ENCODE measurements at places on chromosomes 1 and 21.
A peak's percentile ranks its signal among the peaks of the same experiment; 100 is the strongest.

GRCh38 chr1:43853161-43853921 is 80.3 kb upstream of the ARTN start:
- no peak for DNase-seq

DNA sequence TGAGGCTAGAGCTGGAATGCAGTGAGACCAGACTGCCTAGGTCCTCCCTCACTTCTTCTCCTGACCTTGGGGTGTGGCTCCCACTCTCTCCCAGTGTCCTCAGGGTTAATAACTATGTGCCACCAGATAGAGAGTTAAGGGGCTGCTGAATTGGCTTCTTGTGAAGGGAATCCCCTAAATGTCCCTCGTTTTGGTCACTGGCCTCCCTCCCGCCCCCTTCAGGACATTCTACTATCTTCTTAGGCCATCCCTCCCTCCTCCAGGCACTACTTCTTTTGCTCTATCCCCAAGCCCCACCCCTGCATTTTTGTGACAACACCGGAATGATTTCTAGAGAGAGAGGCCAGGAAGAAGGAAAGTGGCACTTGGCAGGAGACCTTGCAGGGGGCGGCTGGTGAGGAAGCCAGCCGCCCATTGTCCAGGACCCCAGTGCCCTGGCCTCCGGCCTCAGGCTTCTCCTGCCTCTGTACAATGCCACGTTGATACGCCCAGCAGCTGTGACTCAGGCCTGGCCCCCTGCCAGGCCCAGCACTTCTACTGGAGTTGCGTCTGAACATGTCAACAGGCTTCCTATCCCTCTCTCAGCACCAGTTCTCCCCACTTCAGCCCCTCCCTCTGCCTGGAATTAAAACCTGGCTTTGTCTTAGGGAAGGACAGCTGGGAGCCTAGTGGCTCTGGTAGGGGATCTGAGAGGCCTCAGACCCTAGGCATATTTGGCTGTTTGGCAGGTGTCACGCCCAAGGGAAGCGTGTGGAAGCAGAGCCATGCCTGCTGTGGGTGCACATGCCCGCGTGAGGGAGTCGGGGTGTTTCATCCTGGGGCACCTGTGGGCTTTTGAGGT is 9.1 kb downstream of the LMNA start:
- peak; percentile 97 for DNase-seq

GRCh38 chr1:87190402-87190801 is 138.3 kb upstream of the LMO4 start:
- no peak for DNase-seq

DNA sequence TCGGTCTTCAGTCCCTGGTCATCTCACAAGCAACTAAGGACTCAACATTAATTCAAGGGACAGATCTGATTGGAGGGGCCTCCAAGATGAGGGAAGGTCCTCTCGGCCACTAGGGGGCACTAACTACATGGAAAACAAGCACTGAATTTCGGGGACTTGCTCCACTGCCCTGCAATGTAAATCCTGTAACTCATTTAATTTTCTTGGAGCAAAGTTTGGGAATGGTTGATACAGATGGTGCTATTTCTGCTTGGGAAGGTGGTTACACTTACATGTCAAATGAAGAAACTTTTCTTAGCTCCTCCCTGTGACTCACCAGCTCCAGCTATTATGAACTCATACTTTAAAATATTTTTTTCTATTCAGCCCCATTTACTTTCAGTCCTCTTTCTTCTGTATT is 97.4 kb upstream of the KCNJ15 start:
- peak; percentile 70 for DNase-seq

GRCh38 chr1:87437663-87438295 is 109.1 kb downstream of the LMO4 start:
- DNase-seq: no peak

DNA sequence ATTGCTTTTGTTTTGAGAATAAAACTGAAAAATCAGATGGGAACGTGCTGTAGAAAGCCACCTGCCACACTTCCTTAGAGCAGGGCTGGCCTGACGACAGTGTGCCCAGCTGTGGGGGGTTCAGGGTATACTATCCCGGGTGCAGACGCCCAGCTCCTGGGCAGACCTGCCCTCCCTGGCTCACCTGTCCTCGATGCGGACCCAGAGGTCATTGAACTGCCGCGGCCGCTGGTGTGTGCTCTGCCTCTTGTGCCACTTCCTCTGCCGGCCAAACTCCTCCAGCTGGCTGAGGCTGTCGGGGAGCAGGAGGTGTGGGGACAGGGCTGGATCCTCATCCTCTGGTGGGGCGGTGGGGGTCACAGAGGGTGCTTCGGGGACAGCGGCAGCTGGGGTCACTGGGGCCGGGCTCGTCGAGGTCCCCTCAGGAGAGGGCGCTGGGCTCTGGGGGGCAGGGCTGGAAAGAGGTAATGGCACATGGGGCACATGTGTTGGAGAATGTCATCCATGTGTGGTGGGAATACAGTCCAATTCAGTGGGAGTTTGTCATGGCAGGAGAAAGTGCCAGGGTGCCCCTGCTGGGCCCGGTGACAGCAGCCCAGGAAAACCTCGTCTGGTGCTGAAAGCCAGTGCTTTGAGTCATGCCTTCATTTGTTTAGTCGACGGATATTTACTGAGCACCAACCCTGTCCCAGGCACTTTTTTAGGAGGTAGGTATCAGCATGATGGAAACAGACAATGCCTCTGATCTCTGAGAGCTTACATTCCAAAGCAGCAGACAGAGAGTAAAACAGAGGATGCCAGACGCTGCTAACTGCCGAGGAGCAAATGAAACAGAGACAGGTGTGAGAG is 222.0 kb downstream of the TRABD2B start:
- DNase-seq: no peak

DNA sequence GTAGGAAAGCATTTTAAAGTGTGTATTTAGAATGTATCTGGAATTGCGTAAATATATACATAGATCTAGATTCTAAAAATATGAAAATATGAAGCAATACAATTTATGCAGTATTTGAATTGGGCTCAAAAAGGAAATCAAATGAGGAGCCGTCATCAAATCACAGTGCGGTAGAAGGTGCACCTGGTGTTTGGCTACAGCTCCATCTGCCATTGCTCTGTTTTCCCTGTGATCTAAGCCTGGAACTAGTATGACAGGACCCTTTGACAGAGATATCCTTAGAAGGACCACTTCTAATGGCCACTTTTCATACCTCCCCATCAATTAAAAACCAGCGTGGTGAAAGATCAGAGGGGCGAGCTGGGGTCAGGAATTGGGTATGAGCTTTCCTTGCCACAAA is 202.6 kb downstream of the NFIA start:
- DNase-seq: no peak

GRCh38 chr1:223199094-223199647 is 56.1 kb upstream of the TLR5 start:
- no peak for DNase-seq

- no peak for DNase-seq
Measured at GRCh38 chr1:7387053-7387927, 383.8 kb upstream of the VAMP3 start.

- no peak for DNase-seq
Measured at GRCh38 chr1:11058595-11059154, 1.1 kb downstream of the SRM start.

DNA sequence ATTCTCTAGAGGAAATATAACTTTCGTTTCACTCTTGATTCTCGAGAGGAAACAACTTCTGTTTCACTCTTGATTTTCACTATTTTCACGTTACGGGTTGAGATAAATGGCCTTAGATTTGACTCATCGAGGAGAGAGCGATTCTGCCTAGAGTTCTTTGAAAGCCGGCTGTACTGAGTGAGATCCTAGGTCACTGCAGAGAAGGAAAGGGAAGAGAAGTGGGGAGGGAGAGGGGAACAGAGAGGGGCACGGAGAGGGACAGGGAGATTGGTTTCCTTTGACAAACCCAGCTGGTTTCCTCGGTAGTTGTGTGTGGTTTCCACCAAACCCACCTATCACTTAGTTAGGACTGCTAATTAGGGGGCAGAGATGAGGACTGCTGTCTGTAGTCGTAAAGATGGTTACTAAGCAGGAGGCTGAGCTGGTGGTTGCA is 21.6 kb upstream of the GPR137B start:
- DNase-seq: no peak

DNA sequence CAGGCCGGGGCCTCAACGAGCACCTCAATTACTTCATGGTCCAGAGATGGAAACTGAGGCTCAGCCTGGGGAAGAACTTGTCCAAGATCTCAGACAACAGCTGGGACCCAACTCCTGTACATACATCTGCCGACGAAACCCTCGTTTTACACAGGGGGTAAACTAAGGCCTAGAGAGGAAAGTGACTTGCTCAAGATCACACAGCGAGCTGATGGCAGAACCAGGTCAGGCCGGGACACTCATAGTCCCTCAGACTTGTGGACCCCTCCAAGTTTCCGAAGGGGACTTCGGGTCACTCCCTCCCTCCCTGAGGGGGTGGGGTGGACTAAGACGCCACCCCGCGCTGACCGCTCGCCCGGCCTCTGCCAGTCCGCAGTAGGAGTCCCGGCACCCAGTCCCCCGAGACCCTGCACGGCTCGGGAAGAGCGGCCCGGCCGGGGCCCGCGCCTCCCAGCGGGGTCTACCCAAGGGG is 430 bp downstream of the WASF2 start:
- no peak for DNase-seq

GRCh38 chr1:202770135-202770534 is 38.1 kb downstream of the KDM5B start:
- DNase-seq: no peak

GRCh38 chr1:26145041-26145959 is 13.6 kb upstream of the FAM110D start:
- DNase-seq: peak; percentile 56

- no peak for DNase-seq
Measured at GRCh38 chr1:151132335-151133017, 14.0 kb downstream of the SEMA6C start.

GRCh38 chr1:88774151-88774556 is 90.1 kb downstream of the PKN2 start:
- DNase-seq: no peak

DNA sequence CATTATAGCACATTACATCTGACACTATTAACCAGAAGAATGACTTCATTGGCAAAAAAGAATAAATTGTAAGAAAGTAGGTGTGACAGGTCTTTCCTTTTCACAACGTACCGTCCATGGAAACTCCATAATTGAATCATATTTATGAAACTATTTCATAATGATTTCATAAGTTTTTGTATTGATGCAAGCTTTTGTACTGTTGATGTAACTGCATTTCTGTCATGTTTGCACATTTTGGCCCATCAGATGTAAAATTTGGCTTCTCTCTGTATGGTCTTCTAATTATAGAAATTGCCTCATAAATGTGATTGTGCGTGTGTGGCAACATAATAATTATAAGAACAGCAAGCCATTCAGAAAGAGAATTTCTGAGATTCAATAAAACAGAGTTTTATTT is 180.7 kb upstream of the ZNHIT6 start:
- no peak for DNase-seq

- no peak for DNase-seq
Measured at GRCh38 chr21:32521736-32522355, 63.5 kb downstream of the TCP10L start.

DNA sequence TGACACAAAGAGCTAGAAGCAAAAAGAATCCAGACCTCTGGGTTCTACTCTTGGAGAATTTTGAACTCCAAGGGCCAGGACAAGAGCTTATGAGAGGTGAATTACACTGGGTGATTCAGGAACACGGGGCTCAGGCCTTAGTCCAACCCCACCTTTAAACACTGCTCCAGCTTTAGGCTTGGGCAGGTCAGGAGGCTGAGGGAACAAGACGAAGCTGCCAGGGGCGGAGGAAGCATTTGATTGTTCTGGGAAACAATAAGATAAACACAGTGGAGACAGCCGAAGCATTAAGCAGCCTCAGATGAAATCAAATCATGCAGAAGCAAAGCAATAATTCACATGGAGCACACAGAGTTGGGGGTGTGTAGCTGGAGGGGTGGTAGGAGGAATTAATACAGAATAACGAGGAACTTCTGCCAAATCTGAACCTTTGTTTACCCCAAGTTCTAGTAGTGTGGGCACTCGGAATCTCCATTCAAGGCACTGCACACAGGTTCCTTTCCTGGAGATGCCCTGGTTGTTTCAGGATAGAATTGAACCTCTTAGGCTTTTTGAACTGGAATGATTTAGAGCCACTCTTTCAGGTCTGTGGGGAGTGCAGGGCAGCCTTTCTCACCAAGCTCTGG is 93.2 kb downstream of the PLXNA2 start:
- DNase-seq: no peak

GRCh38 chr1:55943012-55943411 is 636.4 kb downstream of the PLPP3 start:
- no peak for DNase-seq

DNA sequence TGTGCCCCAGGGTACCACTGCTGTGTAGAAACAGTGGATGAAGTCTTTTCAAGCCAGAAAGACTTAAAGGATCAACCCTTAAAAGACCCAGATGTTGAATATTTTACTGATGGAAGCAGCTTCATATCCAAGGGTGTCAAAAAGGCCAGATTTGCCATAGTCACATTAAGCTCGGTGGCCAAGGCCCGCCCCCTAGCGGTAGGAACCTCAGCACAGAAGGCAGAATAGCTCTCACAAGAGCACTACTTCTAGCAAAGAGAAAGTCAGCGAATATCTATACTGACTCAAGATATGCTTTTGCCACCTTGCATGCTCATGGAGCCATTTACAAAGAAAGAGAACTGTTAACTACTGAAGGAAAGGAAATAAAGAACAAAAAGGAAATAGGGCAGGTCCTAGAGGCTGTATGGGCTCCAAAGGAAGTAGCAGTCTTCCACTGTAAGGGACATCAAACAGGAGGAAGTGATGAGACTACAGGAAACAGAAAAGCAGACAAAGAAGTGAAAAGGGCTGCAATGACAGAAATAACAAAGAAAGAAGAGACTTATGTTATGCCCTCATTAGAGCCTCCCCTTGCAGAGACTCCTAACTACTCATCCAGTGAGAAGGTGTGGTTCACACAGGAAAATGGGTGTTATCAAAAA is 90.5 kb downstream of the LIPI start:
- DNase-seq: no peak

DNA sequence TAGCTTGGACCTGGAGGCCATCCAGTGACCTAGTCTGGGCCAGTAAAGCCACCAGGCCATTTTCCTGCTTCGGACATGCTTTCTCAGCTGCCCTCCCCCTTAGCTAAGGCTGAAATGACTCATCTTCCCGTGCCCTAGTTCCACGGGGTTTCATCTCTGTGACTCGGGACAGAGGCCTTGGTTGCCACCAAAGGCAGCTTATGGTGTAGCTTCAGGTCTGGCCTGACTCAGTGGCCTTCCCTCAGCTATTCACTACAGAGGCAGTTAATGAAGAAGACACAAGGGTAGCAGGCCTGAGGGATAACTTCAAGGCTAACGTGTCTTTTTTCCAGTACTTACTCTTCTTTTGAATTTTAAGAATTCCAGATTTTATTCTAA is 82.4 kb downstream of the PBX1 start:
- no peak for DNase-seq

DNA sequence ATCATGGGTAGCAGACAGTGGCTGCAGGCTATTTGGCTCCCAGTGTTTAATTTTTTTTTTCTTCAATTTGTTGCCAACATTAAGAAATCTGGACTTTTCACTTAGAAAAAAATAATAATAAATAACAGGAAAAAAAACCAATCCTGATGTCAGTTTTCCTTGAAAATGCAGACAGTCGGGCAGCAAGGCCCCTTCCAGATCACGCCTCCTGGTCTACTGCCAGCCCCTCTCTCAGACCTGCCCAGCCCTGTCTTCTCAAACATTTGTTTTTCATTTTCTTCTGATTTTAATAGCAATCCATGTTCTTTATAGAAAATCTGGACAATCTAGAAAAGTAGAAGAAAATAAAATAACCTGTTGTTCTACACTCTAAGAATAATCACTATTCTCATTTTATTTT is 15.5 kb downstream of the IFNGR2 start:
- peak; percentile 73 for DNase-seq

- DNase-seq: no peak
Measured at GRCh38 chr1:156666862-156667609, 10.2 kb downstream of the NES start.

Data from AG09319 (cell line).